ENCODE measurements at places on chromosomes 1 and 21.

GRCh38 chr1:161163793-161164192, 2.4 kb upstream of the PPOX start:
- no peak for DNase-seq

DNA sequence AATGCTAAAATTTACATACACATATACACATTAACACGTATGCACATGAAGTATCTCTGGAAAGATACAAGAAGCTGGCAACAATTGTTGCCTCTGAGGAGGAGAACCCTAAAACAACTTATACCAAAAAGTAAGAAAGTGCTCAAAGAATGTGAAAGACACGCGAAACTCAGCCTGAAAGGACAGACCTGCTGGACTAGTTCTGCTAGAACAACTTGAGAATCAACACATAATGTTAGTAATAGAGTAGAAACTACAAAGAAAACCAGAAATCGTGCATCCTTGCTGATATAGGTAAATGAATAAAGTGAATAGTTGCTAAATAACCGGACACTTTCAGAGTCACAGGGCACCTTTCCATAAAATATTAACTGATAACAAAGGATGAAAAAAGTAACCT, 242.5 kb downstream of the RERE start:
- DNase-seq, result no peak

DNA sequence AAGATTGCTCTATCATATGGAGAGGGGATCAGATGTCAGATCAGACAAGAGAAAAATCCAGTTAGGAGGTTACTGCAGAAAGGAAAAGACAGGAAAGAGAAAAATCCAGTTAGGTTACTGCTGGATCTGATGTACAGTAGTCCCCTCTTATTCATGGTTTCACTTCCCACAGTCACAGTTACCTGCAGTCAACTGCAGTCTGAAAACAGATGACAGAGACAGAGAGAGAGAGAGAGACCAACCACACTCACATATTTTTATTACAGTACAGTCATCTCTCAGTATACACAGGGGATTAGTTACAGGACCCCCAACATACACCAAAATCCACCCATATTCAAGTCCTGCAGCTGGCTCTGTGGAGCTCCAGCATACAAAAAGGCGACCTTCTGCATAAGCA, 29.3 kb downstream of the NUP133 start:
- no peak for DNase-seq

DNA sequence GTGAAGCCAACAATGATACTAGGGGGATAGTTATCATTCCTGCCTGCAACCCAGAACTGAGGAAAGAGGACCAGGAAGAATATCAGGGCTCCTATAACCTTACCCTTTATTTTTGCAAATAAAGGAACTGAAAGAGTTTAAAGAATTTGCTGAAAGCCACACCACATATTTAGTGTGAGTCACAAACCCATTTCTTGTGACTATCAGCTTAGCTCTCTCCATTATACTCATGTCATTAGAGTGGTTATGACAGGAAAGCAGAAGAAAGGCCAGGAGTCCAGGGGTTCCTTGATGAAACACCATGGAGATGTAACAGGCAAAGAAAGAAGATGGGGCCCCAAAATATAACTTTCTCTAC, 141.1 kb upstream of the SAMSN1 start:
- no peak for DNase-seq

DNA sequence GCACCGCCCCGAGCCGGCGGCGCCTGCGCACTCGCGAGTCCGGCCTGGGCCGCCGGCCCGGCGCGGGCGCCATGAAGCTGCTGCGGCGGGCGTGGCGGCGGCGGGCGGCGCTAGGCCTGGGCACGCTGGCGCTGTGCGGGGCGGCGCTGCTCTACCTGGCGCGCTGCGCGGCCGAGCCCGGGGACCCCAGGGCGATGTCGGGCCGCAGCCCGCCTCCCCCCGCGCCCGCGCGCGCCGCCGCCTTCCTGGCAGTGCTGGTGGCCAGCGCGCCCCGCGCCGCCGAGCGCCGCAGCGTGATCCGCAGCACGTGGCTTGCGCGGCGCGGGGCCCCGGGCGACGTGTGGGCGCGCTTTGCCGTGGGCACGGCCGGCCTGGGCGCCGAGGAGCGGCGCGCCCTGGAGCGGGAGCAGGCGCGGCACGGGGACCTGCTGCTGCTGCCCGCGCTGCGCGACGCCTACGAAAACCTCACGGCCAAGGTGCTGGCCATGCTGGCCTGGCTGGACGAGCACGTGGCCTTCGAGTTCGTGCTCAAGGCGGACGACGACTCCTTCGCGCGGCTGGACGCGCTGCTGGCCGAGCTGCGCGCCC, at the start of gene B3GALT6:
Gene B3GALT6, plus strand, starts transcription at position 30 of the 588 bp plus-strand sequence. Its CDS starts 42 bp downstream, at position 72.
- DNase-seq, result no peak

DNA sequence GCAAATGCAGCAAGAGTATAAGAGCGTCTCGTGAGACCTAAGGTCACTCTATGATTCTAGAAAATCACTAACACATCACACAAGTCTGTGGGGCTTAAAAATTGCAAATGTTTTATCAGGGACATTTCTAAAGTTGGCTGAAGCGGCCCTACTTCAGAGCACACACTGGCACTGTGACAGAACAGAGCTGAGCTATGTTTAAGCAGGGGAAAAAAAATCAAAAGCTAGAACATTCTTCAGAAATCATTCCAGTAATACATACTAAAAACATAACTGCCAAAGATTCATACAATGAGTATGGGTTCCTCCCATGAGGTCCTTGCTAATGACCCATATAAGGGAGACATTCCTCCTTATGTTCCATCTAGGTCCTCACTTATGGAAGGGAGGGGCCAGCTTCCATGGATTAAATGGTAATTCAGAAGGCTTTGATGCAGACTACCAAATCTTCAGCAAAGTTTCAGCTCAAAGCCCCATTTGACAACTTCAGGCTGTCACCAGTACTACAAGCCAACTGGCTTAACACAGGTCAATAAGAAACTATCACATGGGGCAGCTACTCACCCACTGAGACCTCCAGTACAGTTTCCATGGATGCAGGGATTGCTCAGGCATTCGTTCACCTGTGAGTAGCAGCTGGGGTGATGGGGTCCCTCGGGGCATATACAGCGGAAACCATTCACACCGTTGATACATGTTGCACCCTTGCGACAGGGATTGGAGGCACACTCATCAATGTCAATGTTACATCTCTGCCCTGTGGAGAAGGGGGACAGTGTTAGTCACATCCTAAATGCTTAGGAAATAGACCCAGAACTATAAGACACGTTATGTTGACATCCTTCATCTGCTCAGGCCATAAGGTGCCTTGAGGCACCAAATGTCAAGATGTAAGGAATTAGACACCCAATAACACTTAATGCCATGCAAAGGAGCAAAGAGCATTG, 58.4 kb upstream of the ADAM30 start:
- DNase-seq, result no peak

- DNase-seq, result no peak
Measured at GRCh38 chr1:6861075-6861724, 75.9 kb downstream of the CAMTA1 start.

DNA sequence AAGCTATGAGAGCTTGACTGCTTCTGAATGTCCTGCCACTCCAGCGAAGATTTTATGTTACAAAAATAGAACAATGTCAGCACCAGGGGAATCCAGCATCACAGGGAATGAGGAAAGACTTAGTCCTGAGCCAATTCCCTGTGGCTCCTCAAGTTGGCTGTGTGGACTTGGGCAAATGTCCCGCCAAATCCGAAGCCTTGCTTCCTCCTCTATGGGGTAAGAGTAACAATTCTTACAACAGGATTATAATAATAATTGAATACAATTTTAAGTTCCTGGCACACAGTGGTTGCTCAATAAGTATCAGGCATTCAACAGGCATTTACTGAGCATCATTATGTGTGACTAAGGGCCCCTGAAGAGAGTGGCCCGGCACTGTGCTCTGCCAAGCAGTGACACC, 44.4 kb downstream of the STPG1 start:
- DNase-seq, result no peak

DNA sequence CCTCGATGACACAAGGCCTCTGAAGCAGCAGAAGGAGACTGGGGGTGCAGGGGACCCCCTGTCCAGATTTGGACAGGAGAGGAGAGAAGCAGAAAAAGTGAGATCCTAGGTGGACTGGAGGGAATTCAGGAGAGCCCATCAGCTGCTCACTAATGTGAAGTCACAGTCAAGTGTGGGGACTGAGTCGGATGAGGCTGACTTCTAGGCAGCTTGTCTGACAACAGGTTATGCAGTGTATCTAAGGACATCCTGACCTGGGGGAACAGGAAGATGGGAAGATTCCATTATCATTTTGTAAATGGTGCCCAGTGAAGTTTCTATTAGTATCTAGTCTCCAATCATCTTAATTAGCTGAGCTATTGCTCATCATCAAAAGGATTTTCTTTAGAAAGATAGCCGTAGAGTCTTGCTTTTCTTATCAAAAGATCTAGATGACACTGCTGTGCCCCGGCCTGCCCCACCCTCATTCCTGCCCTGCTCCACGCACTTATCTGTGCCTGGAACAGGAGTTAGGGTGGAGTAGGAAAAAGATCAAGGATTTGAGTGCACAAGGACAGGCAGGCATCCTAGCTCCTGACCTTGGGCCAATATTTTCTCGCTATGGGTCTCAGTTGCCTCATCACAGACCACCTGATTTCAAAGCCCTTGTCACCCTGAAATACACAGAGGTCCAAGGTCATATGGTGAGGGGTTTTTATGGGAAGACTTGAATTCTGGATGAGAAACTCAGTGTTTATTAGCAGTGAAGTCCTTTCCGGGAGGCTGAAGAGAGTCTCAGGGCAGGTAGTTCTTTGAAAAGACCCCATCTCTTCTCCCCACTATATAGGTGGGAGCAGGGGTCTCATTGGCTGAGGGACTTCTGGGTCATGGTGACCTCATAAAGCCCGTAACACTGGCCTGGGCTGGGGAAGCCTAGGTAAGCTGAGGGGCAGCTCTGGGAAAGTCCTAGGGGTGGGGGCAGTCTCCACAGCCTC, at the start of gene MROH7:
Gene MROH7, plus strand, starts transcription at position 924 of the 974 bp plus-strand sequence. CDS start 11,141 bp downstream, outside the sequence.
- DNase-seq, result no peak

- DNase-seq, result no peak
Measured at GRCh38 chr1:12370333-12370975, 140.6 kb downstream of the VPS13D start.

Measured in activated naive CD4-positive, alpha-beta T cell (primary cell).